NCI-H2171 (cell line): ENCODE measurements at places on chromosomes 11 and 22.
A peak's percentile ranks its signal among the peaks of the same experiment; 100 is the strongest.

DNA sequence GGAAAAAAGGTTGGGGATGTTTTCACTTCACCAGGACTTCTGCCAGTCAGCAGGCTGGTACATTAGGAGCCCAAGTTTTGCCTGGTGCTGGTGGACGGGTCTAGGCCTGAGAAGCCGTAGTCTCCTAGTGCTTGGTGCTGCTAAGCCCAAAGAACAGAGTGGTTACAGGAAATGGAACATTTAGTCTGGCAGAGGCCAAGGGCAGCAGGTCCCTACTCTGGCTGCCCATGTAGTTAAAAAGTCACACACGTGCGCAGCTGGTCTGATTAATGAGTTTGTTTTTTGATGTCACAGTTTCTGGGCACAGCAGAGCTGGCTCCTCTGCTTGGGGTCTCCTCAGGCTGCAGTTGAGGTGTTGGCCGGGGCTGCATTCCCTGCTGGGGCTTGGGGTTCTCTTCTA is 20.6 kb downstream of the BCR start:
- no peak for DNase-seq

- DNase-seq, result no peak
These were observed 96.5 kb downstream of the ME3 start for GRCh38 chr11:86575927-86576326.

DNA sequence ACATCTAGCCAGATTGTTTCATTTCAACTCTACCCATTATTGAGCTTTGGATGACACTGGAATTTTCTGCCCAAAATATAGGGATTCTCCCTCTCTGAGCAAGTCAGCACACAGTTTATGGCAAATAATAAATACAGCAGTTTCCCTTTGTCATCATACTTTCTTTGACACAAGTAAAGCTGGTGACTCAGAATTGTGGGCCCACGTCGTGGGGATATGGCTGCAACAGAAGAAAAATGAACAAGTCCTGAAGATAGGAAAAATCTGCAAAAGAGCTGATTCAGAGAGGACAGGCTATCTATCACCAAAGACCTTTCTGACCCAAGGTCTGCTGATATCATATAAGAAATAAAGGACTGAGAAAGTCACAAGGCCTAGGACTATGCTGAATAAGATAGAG is 236.3 kb upstream of the ZC3H12C start:
- DNase-seq, result no peak

DNA sequence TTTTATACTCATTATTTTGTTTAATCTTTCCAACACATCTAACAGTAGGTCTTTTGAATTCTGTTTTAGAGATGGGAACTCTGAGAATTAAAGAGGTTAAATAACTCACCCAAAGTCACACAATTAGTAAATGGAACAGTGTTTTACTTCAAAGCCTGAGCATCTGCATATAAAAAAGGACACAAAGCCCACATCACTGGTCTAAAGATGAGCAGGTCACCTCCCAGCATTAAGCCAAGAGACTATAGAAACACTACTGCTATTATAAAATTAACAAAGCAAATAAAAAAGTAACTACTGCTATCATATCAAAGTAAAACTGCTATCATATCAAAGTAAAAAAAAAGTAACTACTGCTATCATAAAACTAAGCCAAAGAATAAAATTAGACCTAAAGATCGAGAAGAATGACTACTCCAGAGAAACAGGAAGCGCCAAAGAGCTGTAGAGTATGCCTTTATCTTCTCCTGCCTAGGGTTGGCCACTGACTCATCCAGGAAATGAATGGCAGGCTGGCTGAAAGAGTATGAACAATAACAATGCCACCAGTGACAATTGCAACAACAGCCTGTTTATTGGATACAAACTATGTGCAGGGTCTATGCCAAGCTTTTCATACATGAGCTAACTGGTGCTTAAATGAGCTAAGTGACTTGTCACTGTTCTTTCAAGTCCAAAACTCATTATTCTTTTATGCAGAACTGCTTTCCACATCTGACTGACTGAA is 1153.0 kb upstream of the TENM4 start:
- no peak for DNase-seq

GRCh38 chr11:110606415-110606814 is 105.8 kb downstream of the ARHGAP20 start:
- DNase-seq, result no peak

DNA sequence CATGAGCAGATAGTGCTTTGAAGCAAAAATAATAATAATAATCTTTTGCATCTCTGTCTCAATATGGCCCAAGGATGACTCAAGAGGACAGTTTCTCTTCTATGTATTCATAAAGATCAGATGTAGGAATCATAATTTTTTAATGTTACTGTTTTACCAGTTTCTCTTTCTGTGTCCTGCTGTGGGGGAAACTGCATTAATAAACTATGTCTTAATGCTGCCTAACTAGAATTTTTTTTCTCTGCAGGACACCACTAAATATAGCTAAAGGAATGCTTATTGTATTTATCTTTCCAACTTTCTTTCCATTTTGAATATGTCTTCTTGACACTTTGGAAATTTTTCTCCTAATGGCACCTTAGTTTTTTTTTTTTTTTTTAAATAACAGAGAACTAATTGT is 6.5 kb downstream of the FJX1 start:
- DNase-seq, result no peak

GRCh38 chr11:61720597-61720996 is 31.8 kb upstream of the MYRF start:
- no peak for DNase-seq

GRCh38 chr11:30825723-30826122 is 239.6 kb upstream of the MPPED2 start:
- DNase-seq, result no peak

DNA sequence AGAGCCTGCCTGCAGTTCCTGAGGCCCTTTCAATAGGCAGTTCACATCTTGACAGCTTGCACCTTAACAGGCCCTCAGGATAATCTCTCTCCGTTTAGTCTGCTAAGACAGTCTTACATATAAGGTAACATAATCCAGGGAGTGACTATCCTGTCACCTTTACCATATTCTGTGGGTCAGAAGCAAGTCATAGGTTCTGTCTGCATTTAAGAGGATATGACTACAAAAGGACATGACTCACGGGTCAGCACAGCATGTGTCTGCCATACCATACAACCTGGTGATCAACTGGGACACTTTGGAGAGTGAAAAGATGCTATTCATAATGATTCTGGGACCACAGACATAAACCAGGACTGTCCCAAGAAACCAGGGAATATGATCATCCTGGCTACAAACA is 611.1 kb downstream of the SOX6 start:
- DNase-seq, result no peak

- peak; percentile 46 for DNase-seq
These were observed 9.5 kb downstream of the TTLL12 start for GRCh38 chr22:43177479-43177878.

DNA sequence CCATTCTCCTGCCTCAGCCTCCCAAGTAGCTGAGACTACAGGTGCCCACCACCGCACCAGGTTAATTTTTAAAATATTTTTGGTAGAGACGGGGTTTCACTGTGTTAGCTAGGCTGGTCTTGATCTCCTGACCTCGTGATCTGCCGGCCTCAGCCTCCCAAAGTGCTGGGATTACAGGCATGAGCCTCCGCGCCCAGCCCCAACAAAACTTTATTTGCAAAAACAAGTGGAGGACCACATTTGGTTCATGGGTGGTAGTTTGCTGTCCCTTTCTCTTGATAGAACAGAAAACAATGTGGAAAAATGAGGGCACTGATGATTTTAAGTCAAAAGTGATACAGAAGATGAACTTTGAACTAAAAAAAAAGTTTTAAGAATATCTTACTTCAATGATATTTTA is 121.8 kb upstream of the SERPIND1 start:
- DNase-seq, result no peak

DNA sequence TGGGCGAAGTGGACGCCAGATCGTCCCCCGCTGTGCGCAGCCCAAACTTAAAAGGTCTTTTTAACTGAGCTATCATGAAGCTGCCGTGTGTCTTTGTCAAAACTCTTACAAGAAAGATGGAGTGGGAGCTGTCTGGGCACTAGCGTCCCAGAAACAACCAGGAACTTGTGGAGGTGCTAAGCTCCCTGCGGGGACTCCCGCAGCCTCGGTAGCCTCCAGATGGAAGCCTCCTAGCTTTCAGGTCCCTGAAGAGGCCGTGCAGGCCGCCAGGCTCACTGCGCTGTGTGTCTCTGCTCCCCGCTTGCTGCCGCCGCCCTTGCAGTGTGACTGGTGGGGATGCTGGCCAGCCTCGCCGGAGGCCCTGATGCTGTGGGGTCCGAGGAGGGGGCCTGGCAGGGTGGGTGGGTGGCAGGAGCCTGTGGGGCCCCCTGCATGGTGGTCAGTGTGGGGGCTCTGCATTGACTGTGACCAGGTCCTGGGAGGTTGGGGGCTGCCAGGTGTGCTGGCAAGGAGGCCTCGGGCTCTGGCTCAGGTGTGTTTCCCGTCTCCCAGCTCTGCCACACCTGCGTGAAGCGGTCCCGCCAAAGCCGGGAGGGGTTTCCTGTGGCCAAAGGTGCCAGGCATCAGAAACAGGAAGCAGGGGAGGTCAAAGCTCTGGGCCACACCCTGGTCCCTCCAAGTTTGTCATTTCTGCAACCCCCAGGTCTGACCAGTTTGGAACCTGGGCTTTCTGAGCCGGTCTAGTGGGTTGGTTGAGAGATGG is 1.2 kb downstream of the TRABD start:
- no peak for DNase-seq

GRCh38 chr11:60097189-60097588 is 8.7 kb downstream of the MS4A2 start:
- DNase-seq, result no peak

GRCh38 chr11:92941676-92942571 is 27.5 kb upstream of the MTNR1B start:
- DNase-seq, result no peak

DNA sequence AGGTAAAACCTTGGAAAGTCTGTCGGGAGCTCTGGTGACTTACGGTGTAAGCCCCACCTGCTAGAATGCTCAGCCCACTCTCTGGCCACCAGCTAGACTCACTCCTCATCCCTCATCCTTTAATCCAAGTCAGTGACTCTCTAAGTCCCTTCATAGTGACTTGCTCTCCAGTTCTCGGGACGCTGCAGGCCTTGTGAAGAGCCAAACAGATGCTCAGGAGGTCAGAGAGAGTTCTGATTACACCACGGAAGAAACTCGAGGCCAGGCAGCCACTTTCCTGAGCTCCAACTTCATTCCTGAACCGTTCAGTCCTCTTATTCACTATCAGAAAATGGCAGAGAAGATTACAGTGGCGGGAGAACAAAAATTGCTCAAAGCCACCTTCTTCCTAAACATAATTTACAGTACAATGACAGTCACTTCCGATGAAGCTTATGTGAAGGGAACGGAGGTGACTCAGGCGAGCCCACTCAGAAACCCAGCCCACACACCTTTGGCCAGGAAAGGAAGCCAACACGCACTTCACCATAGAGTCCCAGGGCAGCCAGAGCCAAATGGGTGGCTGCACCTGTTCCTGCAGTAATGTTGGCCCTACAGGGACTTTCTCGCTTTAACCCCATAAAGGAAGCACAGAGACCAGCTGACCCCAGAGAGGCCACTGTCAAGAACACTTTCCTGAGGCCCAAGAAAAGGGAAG is 100.4 kb downstream of the GALNT18 start:
- no peak for DNase-seq
